ENCODE measurements at places on chromosomes 1 and 21.

DNA sequence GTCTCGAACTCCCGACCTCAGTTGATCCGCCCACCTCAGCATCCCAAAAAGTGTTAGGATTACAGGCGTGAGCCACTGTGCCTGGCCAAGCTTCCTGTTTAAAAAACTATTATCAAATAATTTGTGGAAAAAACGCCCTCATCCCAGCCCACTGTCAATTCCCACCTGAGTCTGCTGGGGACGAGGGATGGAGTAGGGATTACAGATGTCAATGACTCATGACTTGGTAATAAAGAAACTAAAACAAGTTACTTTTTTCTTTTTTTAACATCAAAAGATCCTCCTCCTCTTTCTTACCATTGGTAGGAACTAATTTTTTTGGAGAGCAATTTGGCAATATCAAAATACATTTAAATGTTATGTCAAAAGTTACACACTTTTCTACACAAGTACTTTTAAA, 9.7 kb downstream of the CNN3 start:
- no peak for DNase-seq

GRCh38 chr1:92299477-92300150, 755 bp downstream of the RPAP2 start:
- no peak for DNase-seq

GRCh38 chr1:224534731-224535130, 81.4 kb upstream of the CNIH3 start:
- no peak for DNase-seq

DNA sequence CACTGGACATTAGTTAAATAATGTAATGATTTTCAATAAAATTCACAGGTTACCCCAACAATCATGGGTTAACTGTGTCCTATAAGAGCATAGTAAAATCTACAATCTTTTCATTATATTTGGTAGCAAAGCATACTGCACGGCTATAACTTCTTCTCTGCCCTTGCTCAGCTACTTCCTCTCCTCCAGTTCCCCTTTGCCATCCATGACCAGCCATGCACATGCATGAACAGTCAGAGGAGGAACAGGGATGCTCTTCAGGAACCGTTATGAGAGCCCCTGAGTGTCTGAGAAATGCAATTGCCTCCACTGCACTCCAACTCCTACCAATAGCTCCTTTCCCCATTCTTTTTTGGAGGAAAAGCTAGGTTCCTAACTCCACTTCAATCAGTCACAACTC, 646.7 kb downstream of the LTN1 start:
- DNase-seq, result no peak

GRCh38 chr1:6256645-6257044, 4.3 kb downstream of the GPR153 start:
- DNase-seq, result no peak

Data from T47D (cell line).